ENCODE measurements at places on chromosomes 3 and 15. TPM values are rescaled to one million over a fixed set of nuclear protein-coding genes. Genes with fewer than 3 reads are reported as not detected.

PTPRG gene
- total RNA-seq: 81.4 TPM

CIDEC gene
- total RNA-seq: not detected

LRIG1 gene
- 72.7 TPM for total RNA-seq

KCNH8 gene
- total RNA-seq: 13.1 TPM

CCR1 gene
- 1.7 TPM for total RNA-seq

OR5K2 gene
- total RNA-seq: not detected

ISL2 gene
- not detected for total RNA-seq

SRGAP3 gene
- 89.5 TPM for total RNA-seq

CYP19A1 gene
- total RNA-seq: 0.94 TPM

LZTFL1 gene
- total RNA-seq: 26.5 TPM

KLHDC8B gene
- total RNA-seq: 11.7 TPM

PLSCR4 gene
- 7.6 TPM for total RNA-seq

PLCD1 gene
- total RNA-seq: 4.4 TPM

CHST13 gene
- not detected for total RNA-seq

LRRN1 gene
- total RNA-seq: 21.4 TPM

ZNF80 gene
- not detected for total RNA-seq

CAMK1 gene
- total RNA-seq: 56.1 TPM

CFAP100 gene
- 2.0 TPM for total RNA-seq

CMTM8 gene
- 0.31 TPM for total RNA-seq

DRD3 gene
- not detected for total RNA-seq

RAB8B gene
- total RNA-seq: 134 TPM

STRIT1 gene
- total RNA-seq: not detected

KIAA1143 gene
- 35.1 TPM for total RNA-seq

ANP32A gene
- 109 TPM for total RNA-seq

SKOR1 gene
- 0.16 TPM for total RNA-seq

Measured in occipital lobe (tissue), 3 donors.